GM12864 (cell line): ENCODE measurements at places on chromosomes 7 and 10.
A peak's percentile ranks its signal among the peaks of the same experiment; 100 is the strongest.

- no peak for DNase-seq
Measured at GRCh38 chr10:84267503-84268126, 22.8 kb downstream of the RGR start.

GRCh38 chr10:113754768-113755167 lies 3.3 kb downstream of the PLEKHS1 start:
- no peak for DNase-seq

GRCh38 chr7:116165717-116166116 lies 44.6 kb upstream of the TES start:
- peak; percentile 49 for DNase-seq

DNA sequence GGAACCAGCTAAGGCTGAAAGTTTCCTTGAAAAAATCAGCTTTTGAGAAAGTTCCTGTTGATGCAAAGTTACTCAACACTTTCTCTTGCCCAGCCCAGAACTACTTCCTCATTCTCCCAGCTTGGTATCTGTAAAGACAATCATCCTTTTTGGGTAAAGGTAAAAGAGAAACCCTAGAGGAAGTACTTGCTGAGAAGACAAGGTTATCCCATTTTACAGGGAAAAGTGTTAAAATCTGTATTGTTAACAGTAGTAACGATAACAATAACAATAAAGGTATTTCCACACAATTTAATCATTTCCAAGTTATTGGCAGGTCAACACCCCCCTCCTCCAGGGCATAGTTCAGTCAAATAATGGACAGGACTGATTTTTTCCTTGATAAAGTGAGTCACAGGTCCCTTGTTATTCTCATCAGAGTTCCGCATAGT lies 2.4 kb downstream of the ALOX5 start:
- DNase-seq, result no peak

DNA sequence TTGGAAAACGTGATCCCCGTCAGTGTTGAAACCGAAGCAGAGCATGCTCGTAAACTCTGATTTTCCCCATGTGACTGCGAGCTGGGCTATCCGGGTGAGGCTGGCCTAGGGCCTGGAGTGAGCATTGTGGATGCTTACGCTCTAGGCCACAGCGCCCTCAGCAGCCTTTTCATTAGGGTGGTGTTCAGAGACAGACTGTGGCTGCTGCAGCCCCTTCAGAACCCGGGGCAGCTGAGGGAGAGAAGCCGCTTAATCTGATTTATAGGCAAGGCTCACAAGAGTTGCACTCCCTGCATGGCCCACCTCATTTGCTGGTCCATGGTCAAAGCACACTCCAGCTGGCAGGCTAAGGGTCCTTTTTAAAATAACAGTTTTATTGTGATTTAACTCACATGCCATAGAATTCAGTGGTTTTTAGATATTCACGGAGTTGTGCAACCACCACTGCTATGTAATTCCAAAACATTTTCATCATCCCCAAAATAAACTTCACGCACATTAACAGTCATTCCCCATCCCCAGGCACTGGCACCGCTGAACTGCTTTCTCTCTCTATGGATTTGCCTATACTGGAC lies 72.5 kb downstream of the SYPL1 start:
- no peak for DNase-seq

DNA sequence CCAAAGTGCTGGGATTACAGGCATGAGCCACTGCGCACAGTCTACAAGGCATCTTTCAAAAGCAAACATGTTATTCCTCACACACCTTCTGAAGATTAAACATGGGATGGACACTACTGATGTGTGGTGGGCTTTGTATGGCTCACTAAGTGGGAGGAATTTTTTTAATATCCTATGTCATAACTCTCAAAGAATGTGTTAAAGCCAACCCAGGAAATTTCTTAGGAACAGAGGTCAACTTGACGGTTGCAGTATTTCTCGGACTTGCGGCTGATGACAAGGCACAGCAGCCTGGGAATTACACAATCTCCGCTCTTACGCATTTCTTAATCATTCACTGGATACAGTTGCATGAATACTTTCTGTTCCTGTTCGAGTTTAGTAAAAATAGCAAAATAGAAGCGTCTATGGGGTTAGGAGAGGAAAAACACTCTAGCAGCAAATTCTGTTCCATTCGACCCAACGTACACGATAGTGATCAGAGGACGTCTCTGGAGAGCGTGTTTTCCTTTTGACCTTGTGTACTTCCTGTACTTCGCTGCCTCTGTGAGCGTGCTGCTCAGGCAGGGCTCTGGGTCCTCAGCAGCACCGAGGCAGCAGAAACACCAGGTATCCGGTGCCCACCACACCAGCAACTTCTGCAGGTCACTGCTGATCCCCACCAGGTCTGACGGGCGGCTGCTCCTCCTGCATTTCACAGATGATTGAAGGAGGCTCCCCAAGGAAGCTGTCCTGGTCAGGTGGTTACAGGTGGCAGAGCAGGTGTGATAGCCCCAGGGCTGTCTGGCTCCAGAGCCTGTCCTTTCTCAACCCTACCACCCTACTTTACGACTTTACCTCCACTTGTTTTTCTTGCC lies 26.4 kb upstream of the SRGN start:
- no peak for DNase-seq

- DNase-seq, result peak; percentile 84
Measured at GRCh38 chr10:91006752-91007346, 86.0 kb upstream of the ANKRD1 start.

- DNase-seq, result no peak
Measured at GRCh38 chr7:46003896-46004875, 83.1 kb upstream of the IGFBP3 start.

GRCh38 chr10:3169271-3169670 lies 3.3 kb downstream of the PITRM1 start:
- DNase-seq, result peak; percentile 27

DNA sequence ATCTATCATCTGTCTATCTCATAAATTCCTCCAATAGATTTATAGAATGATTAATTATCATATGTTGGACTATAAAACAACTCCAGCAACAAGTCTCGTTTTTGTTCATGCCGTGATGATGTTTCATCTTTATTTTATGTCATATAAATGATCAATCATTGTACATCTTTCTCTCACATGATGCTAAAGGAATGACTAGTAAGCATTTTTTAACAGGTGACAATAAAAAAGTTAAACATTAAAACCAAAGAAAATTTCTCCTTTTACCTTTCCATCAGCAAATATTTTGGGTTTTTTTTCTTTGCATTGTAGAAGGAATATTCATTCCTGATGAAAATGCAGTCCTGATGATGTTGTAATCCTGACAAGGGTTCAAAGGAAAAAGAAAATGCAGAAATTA lies 41.4 kb downstream of the AKR1C3 start:
- no peak for DNase-seq

DNA sequence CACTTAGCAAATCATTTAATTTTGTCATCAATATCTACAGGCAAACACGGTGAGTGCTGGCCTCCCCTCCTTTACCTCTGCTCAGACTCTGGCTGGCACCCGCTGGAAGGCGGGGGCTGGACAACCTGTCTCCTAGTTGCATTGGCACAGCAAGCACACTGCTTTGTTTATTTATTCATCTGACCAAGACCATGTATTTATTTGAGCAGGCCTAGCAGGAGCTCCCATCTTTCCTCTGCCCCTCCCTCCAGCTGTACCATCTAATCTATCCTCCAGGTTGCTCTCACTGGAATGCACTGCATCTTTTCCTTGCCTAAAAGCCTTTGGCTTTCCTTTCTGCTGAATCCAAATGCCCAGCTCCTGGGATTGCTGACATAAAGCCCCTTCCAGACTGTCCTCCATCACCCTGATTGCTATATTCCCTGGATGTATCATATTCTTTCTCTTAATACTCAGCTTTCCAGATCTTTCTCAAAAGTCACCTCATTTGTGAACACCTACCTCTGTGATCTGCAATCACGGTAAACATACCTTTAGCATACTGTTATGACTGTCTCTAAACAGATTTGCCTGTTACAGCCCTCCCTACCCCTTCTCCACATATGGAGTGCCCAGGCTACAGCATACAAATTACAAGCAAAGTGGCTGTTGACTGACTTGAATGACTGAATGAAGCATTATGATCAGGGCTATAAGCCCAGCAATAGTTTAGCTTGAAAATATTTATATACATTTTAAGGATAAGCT lies 9.6 kb downstream of the ELMO1 start:
- no peak for DNase-seq

DNA sequence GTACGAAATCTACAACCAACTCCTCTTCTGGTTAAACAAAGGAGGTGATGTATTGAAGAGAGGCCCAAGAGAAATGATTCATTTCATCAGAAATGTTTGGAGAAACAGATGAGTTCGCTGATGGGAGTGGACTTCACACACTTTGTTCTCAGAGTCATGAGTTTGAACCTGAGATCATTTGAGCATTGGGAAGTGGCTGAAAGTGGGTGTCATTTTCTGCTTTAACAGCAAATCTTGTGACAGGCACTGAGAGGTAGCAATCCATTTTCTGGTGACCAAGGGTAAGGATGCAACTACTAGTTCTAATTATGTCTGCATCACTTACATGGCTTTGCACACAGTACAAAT lies 51.4 kb downstream of the RBM20 start:
- no peak for DNase-seq

- no peak for DNase-seq
Measured at GRCh38 chr10:72730479-72730878, 38.5 kb downstream of the MCU start.

DNA sequence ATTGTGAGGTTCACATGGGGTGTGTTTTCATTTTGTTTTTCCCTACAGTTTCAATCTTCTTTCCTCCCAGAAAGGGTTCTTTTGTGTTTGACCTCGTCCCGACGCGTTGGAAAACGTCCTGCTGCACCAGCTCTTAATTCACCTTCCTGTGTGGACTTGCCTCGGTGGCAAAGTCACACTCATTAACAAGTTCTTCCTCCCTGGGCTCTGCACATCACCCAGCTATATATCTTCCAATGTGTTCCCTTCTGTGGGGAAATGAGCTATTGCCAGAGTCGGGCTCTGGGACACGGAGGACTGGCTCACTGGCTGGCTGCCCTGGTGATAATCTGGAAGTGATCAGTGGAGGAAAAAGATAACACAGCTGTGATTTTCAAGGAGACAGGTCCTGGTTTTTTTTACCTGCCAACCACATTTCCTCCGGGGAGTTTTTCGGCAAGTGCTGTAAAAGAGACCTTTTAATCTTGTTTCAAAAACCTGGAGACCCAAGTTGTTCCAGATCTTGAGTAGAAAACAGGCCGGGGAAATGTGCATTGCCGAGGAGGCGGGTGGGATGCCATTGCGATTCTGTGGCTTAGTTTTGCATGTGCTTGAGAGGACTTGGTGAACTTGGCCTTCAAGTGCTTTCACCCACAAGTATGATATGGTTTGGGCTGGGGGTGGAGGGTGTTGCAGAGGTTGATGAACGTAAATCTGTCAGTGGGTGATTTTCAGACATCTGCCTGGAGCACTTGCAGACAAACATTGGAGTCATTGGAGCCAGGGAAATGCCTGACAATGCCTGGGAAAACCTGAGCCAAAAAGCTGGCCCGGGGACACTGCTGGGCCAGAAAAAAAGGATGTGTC lies 96.5 kb upstream of the CREB5 start:
- DNase-seq, result no peak

- no peak for DNase-seq
Measured at GRCh38 chr10:131427901-131428300, 116.4 kb upstream of the TCERG1L start.

DNA sequence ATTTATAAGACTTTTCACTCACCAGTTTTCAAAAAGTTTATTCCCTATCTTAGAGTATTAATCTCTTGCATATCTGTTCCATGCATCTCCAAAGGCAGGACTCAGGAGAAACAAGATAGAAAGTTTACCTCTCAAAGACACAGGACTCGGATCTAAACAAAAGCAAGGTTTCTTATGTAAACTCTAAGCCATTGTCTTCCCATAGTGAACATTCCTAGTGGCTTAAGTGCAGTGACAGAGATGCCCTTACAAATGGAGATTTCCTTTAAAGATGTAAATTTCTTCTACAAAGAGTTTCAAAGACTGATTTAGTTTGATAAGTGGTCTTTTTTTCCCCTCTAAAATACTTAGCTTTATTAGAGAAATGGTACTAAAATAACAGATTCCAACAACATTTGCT lies 209.8 kb downstream of the ACTR3B start:
- no peak for DNase-seq

DNA sequence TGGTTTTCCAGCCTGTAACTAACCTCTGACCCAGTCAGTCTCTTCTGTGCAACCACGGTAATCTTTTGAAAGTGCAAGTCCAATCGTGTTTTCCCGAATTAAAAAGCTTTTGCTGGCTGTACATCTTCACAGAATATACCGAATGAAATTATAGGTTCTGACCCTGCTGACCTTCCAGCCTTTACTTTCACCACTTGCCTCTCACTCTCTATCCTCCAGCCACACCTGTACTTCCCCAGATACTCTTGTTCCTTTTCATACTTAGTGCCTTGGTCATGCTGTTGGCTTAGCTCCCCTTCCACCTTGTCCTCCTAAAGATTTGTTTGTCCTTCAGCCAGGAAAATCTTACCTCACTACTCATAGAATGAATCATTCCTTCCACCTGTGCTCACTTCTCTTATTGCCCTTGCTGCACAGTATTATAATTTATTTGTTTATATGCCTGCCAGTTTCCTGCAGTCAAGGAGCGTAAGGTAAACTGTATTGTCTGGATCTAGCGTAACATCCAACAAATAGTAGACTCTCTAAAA lies 2.3 kb upstream of the PNPLA8 start:
- DNase-seq, result no peak

GRCh38 chr7:34445653-34446052 lies 212.4 kb upstream of the NPSR1 start:
- DNase-seq, result no peak

- DNase-seq, result no peak
Measured at GRCh38 chr10:1061930-1062774, 6.0 kb downstream of the WDR37 start.

- no peak for DNase-seq
Measured at GRCh38 chr7:38950309-38950708, 27.4 kb upstream of the POU6F2 start.
